ENCODE measurements at places on chromosomes 6 and 20. TPM values are rescaled to one million over a fixed set of nuclear protein-coding genes. Genes with fewer than 3 reads are reported as not detected.
A peak's percentile ranks its signal among the peaks of the same experiment; 100 is the strongest.

GRCh38 chr20:11726026-11726425, 191.7 kb upstream of the BTBD3 start:
- no peak for DNase-seq

- DNase-seq = no peak
These were observed 101.1 kb downstream of the HIVEP1 start for GRCh38 chr6:12113190-12113577.

MCCD1 gene
- total RNA-seq = not detected

ZFP57 gene
- 6.5 TPM for total RNA-seq

DNA sequence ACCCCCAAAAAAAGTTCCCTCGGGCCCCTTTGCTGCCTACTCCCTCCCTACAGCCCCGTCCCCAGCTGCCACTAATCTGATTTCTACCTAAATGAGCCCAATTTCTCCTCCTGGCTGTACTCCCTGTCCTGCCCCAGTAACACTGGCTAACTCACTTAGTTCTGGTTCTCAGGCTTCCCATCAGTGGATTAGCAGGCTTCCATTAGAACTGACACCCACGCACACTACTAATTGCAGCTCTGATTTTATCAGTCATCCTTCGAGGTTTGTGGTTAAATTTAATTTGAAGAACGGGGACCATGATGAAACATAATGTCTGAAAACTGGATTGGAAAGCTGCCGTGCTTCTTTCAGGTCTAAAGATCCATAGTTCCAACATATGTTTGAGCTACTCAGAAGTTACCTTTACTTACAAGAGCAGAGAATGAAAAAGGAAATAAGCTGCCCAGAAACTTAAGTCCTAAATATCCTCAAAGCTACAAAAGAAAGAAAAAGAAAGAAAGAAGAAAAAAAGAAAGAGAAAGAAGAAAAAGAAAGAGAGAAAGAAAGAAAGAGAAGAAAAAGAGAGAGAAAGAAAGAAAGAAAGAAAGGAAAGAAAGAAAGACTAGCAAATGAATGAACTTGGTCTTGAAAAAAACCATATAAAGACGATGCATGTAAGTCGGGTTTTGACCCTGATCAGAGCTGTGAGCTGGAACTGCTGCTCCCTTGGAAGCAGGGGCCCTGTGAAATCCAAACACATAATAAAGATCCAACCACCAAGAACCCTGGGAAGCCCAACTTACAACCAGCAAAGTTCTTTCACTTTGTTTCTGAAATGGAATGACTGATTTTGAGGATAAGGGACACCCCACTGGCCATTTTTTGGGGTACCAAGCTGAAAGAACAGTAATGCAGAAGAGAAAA, 51.7 kb downstream of the CNKSR3 start:
- no peak for DNase-seq

ZFP64 gene
- total RNA-seq = 11.7 TPM

GRCh38 chr6:169034516-169035167, 219.0 kb downstream of the THBS2 start:
- peak; percentile 25 for DNase-seq

Measured in posterior vena cava (tissue), 2 donors.